ENCODE measurements at places on chromosomes 4 and X.

GRCh38 chrX:960821-961220 lies 251.6 kb downstream of the CRLF2 start:
- no peak for DNase-seq

- no peak for DNase-seq
Measured at GRCh38 chr4:16544869-16545268, 318.6 kb upstream of the TAPT1 start.

DNA sequence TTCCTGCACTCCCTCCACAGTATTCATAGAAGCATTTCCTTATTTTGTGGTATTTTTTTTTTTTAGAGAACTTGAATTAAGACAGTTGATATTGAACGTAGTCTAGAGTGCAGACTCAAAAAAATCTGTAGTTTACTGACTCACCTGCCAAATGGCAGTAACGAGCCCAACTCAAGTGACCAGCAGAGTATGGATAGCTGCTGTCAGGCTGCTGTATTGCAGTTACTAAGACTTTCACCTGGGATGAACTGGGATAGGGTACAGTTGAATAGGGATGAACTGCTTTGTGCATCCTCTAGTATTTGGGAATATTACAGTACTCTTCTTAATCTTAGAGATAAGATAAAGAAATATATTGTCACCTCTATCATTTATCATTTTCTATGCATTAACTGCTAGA lies 7.0 kb upstream of the SLC7A11 start:
- no peak for DNase-seq

DNA sequence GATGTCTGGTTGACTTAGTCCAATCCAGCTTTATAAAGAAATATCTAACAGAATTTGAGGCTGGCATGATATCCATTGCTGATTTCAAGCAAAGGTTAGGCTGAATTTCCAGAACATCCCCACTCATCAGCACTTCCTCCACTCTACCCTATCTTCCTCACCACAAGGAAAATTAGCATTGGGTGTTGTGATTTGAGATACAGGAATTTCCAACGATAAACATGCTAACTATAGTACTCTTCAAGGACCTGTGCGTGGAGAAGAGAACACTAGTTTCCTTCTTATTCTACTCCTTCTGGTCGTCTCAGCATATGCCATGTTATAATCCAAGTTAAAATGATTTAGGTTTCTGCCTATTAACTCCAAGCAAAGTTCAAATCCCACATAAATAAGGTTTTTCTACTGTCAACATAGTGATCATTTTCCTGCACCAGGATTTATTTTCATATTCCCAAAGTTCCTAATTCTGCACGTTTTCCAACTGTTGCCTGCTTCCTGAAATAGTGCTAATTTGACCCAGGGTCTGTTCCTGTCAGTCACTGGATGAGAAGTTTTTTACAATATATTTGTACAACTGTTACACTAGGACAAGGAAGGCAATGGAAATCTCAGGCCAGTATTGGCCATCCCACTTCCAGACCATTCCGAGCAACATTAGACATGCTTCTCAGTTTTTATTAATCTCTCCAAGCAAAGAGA lies 177.6 kb upstream of the EDNRA start:
- DNase-seq = no peak

DNA sequence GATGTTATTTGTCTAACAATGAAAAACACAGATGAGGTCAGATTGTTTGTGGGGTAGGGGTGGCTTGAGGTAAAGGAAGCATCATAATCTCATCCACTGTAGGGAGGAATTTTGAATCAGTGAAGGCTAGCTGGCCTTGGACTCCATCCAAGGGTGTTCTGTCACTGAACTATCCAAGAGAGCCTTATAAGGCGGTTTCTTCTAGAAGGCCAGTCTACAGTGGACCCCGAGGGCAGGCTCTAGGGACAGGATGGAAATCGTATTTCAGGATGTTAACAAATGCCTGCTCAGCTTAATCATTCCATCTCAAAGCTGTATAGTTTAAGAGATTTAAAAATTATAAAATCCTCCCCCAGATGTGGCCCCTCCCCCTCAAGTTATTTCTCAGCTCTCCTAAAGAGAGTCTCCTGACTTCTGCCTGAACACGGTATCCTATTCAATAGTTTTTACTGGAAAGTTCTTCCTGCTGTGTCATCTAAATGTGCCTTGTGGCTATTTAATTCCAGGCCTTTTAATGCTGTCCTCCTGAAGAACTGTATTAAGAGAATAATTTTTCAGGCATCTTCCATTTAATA lies 8.0 kb downstream of the IGFBP7 start:
- DNase-seq = no peak

DNA sequence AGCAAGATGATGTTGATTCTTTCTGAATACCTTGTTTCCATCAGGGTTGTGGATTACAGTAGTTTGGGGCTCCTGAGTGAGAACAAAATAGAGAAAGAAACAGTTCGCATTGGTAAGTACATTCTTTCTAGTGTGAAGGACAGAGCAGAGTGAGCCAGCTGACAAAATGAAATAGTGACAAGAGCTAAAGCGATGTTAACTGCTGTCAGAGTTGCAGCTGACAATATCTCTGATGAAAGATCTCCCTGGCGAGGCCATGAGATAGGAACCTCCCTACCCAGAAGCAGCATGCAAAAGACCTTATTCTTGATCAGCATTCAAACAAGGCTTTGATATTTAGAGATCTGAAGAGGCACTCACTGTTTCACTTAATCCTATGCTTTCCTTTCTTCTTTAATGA lies 258.6 kb downstream of the CAMK2D start:
- no peak for DNase-seq

DNA sequence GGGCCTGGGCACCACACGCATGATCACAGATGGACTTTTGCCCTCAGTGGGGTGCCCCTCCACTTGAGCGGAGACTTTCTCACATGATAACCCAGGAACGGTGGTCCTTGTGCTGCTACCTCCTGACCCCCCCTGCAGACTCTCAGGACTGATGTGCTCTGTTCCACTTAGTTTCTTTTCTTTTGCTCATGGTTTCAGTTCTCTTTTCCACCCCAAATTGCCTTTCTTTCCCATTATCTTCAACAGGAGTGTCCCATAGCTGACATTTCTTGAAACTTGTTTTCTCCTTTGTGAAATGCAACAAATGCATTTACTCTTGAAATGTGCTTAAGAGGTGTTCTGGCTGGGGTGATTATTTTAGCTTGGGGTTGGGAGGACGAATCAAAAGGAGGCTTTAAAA lies 9.0 kb downstream of the MPC1L start:
- DNase-seq = no peak

DNA sequence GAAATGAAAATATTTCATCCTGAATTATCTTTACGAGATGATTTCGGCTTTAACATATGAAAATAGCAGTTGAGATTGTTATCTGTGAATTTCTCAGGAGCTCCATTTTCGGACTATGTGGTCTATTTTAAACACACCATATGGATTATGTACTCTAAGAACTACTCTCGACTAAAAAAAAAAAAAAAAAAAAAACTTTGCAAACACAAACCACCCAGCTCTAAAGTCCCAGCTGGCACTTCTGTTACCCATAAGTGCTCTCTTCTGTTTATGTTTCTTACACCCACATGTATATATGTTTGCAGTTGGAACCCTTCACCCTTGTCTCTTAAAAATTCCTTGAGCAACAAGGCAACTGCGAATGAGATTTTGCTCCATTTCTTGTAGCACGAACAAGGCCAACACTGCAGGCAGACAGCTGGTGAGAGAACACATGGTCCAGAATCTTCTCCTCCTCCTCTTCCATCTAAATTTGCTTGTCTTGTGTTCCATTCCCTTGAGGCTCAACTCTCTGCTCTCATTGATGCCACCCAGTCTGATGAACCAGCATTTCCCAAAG lies 172.7 kb upstream of the HCCS start:
- DNase-seq = no peak

DNA sequence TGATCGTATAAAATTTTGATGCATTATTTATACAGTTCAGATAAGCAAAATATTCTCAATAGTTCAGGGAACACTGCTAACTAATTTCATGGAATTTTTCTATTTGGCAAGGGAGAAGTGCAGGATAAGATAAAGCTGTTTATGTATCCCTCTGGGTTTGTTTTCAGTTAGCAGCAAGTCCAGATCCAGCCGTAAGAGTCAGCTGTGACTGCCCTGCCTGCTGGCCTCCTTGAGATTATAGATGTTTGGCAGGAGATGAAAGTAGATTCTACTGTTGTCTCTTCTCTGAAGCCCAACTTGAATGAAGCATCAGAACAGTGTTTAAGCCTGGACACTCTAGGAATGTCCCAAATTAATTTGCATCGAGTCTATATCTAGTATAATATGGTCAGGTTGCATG lies 29.5 kb downstream of the ANTXR2 start:
- no peak for DNase-seq

DNA sequence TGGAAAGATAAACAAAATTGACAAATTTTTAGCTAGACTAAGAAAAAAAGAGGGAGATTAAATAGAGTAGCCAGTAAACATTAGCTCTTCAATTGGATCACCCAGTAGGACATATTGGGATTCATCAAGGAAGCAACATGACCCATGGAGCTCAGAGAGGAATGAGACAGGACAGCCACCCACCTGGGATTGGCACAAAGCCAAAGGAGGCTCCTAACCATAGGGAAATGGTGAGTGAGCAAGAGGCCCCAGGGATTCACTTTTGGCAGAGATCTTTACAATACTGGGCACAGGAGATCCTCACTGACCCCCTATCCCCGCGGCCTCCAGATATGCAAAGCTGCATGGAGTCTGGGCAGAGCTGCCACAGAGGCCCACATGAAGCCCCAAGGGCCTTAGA lies 34.8 kb upstream of the CXCL6 start:
- no peak for DNase-seq

GRCh38 chr4:172660251-172660650 lies 508.4 kb upstream of the GALNT7 start:
- DNase-seq = no peak

GRCh38 chrX:74509989-74510388 lies 88.7 kb downstream of the SLC16A2 start:
- DNase-seq = no peak

DNA sequence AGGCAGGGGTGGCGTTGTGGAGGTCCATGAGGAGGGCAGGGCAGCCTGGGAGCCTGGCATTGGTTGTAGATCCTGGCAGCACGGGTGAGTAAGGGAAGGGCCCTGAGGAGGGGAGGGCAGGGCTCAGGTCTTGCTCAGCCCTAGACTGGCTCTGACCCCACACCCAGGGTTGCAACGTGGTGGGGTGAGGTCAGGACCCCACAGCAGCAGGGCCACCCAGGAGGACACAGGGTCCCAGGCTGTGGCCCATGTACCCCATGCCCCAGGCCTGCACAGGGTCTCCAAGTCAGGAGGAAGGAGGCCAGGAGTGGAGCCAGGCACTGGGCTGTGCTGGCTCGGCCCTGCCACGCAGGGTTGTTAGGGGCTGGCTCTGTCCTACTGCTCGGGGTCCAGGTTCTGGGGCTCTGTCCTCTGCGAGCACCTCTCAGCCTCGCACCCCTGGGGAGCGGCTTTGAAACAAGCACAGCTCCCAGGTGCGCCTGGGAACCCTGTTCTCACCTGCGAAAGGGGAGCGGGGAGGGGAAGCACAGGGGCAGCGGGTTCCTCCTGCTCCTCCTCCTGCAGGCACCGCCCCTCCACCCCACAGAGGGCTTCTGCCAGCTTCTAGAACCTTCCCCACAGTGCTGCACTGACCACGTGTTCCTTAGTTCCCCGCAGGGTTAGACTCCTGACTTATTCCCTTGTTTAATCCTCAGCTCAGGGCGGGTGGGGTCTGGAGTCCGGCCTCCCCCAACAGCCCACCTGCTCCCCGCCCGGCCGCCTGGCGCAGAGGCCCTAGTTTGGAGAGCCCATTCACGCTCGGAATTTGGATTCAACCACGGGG lies 20.4 kb downstream of the MSANTD1 start:
- DNase-seq = no peak

GRCh38 chr4:2072971-2073807 lies 14.1 kb downstream of the NAT8L start:
- DNase-seq = no peak

DNA sequence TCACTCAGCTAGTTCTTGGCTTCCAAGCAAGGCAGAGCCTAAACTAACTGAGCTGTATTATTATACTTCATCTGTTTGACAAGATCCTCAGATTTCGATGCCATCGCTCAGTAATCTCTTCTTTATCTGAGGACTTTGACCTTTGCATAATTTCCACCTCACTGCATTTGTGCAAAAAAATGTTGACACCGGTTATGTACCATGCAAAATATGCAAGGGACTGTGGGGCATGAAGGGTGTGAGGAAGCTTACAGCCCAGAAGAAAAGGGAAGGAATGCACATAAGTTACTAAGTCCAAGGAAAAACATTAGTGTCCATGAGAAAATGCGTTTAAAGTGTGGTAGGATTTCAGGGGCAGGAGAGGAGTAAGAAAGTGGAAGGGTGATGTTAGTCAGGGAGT lies 295.4 kb downstream of the PACRGL start:
- DNase-seq = no peak

- DNase-seq = no peak
Measured at GRCh38 chr4:122700178-122700725, 32.3 kb upstream of the BBS12 start.

- no peak for DNase-seq
Measured at GRCh38 chrX:10828036-10828435, 207.7 kb upstream of the MID1 start.

DNA sequence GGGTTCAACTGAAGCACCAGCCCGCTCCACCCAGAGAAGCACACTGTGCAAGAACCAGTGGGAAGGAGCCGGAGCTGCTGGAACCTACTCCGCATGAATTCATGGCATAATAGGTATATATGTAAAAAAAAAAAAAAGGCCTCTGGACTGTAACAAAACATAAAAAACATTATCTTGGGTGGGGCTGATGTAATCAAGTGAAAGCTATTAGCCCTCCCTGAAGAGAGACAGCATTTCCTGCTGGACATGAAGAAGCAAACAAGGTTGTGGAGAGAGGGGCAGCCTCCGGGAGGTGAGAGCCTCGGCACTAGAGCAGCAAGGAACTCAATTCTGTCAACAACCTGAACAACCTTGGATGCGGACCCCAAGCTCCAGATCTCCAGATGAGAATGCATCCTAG lies 50.7 kb downstream of the PLAC1 start:
- no peak for DNase-seq

GRCh38 chr4:89800527-89801103 lies 36.3 kb downstream of the SNCA start:
- no peak for DNase-seq

- DNase-seq = no peak
Measured at GRCh38 chrX:152886716-152887115, 11.2 kb upstream of the ZNF185 start.

GRCh38 chrX:11722304-11722703 lies 35.7 kb upstream of the MSL3 start:
- no peak for DNase-seq

- DNase-seq = no peak
Measured at GRCh38 chr4:57131849-57132742, 21.9 kb upstream of the IGFBP7 start.

GRCh38 chr4:33722254-33722653 lies 2522.1 kb downstream of the ARAP2 start:
- no peak for DNase-seq

DNA sequence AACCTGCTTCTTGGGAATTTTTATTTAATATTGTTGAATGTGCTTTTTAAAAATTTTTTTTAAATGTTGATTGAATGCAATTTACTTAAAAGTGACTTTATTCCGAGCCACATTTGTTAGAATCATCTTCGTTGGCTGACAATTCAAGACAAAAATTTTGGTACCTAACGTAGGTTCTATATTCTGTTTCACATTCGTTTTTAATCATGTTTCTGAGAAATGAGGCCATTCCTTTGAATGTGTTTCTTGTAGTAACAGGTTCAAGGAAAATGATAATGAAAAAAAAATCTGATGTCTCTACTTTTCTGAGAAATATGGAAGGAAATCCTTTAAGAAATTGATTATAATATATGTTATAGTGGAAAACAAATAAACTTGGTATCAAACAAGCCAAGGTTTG lies 92.3 kb upstream of the DCLK2 start:
- no peak for DNase-seq

GRCh38 chr4:83860200-83860599 lies 324.3 kb downstream of the GPAT3 start:
- no peak for DNase-seq

Measured in ascending aorta (tissue), 2 donors.